ENCODE measurements at places on chromosomes 16 and 17.

- DNase-seq: no peak
These were observed 29.1 kb downstream of the CRHR1 start for GRCh38 chr17:45813048-45813725.

DNA sequence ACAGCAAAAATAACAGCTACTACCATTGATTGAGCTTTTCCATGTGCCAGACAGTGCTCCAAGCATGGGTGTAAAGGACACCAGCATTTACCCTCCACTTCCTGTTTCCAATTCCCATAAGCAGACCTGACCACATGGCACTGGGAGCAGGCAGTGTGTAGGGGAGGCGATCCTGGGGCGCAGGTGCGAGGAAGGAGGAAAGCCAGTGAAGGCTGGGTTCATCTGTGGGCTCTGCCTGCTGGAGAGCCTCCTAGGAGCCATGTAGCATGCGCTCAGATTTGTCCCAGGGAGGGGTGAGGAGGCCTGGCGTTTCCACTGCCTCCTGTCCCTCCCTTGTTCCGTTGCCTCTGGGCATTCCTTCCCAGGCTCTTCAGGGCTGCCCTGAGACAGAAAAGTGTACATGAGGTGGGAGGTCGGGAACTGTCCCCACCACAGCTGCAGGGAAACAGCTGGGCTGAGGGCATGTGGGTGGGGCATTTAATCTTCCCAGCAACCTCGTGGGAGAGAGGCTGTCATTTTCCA lies 56.6 kb downstream of the SNX20 start:
- DNase-seq: no peak

DNA sequence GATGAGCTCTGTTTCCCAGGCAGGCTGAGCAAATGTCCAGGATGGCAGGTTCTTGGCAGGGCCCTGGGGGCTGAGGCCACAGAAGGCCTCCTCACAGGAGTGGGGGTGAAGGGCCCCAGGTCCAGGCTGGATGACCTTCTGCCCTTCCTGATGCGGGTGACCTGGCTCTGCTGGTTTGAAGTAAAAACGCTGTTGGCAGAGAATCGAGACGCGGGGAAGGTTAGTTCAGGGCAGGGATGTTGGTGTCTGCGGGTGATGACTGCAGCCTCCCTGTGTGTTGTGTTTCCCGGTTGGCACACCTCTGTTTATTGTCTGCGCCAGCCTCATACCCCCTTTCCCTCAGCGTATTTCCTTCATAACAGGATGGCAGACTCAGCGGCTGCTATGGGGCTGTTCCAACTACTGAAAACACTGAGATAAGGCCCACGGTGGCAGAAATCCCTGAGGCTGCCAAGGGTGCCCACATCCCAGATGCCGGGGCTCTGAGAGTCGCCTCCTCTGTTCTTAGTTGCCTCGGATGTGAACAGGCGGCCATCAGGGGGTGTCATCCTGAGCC lies 104.6 kb downstream of the METRNL start:
- DNase-seq: no peak

GRCh38 chr17:39073916-39074315 lies 77.5 kb downstream of the PLXDC1 start:
- no peak for DNase-seq

GRCh38 chr16:23131036-23131435 lies 18.2 kb downstream of the USP31 start:
- DNase-seq: no peak
